Ammon's horn (tissue), 1 donor: ENCODE measurements at places on chromosomes 5 and 9.

DNA sequence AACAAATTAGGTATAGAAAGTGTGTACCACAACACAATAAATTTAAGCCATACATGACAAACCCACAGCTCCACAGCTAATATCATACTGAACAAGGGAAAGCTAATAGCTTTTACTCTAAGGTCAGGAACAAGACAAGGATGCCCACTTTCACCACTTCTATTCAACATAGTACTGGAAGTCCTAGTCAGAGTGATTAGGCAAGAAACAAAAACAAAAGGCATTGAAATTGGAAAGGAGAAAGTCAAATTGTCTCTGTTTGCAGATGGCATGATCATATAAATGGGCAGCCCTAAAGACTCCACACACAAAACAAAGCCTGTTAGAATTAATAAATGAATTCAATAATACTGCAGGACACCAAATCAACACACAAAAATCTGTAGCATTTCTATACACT is 548.8 kb downstream of the CTNND2 start:
- DNase-seq, result peak; percentile 51

DNA sequence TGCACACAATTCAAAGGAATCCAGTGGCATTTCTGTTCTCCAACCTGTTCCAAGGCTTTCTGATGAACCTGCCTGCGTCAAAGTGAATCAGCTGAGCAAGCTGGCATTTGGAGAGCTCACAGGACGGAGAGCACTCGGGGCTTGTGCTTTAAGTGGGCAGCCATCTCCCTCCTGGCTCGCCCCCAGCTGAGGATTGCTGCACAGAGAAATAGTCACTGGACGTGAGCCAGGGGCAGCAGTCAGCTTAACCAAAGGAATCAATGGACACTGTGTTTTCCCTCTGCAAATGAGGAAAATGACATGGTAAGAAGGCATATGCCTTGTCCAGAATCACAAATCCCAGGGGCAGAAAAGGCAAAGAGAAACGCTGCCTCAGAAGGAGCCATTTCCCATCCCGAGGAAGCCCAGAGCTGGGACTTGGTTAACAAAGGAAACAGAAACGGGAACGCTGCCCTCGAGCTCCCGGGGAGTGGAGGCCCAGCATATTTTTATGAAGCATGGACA is 299.4 kb downstream of the ZSWIM6 start:
- peak; percentile 93 for DNase-seq

DNA sequence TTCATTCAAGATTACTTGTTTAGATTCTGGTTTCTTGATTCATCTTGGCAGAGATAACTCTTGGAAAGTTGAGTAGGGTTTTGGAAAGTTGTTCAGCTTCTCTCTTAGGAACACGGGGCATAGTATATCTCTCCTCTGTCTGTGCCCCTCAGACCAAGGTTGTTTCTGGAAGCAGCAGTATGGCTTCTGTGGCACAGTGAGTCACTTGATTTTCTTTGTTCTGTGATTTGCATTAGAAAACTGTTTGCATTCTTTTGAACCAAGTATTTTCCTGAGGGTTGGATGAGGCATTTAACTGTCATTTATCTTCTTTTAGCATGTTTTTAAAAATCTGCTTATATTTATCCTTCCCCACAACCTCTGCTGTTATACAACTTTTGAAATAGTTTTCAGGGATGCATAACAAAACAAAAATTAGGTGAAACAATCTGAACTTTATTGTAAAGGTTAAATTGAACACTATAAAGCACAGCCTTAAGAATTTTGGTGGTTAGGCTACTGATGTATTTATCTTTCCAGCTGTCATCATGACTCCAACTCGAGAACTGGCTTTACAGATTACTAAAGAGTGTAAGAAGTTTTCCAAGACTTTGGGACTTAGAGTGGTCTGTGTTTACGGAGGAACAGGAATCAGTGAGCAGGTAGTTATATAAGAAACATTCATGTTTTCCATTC is 26.5 kb downstream of the DDX46 start:
- no peak for DNase-seq

DNA sequence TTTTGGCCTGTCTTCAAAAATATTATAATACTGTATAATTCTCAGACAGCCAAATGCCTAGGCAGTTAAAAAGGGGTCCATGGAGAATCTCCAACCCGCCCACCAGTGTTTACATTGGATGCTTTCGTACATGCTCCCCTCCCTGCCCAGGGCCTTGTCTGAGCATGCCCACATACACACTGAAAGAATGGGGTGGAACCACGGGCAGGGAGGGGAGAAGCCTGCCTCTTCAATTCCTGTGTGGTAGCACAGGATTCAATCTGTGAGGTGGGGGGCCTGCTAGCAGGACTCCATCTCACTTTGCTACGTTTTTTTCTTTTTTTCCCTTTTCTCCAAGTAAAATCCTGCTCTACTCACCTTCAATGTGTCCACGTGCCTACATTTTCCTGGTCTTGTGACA is 314.7 kb upstream of the GRAMD2B start:
- no peak for DNase-seq

DNA sequence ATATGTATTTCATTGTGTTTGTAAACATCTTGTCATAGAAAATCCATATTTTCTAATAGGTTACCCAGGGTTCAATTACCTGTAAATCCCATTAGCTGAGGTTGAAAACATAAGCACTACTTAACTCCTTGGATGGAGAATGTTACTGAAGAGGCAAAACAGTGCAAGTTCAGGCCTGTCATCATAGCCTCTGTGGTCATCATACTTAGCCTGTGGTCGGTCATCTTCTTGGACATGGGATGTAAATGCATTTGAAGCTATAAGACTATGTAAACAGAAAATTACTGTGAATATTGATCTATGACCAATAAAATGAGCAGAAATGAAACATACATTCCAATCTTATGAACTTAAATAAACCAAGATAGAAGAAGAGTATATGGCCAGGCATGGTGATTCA is 164.7 kb downstream of the CHSY3 start:
- DNase-seq, result no peak

DNA sequence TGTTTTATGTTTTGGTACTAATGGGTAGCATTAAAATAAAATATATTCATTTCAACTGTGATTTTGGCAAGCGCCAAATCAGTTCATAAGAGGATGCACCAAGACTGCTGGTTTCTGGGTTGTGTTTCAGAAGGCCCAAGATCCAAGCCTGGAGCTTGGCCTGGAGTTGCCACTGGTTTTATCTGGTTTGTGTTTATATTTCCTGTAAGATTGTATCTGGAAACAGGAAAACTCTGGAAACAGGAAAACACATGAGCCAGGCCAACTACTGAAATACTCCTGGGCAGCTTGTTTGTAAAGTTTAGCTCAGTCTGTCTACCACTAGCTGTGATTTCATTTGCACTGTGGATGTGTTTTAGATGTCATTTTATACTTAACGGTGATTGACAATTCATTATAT is 5.5 kb downstream of the FSTL4 start:
- DNase-seq, result no peak

- DNase-seq, result no peak
Measured at GRCh38 chr5:141685591-141685990, 3.6 kb upstream of the ARAP3 start.

- DNase-seq, result no peak
Measured at GRCh38 chr5:127375544-127376091, 85.0 kb downstream of the MEGF10 start.

DNA sequence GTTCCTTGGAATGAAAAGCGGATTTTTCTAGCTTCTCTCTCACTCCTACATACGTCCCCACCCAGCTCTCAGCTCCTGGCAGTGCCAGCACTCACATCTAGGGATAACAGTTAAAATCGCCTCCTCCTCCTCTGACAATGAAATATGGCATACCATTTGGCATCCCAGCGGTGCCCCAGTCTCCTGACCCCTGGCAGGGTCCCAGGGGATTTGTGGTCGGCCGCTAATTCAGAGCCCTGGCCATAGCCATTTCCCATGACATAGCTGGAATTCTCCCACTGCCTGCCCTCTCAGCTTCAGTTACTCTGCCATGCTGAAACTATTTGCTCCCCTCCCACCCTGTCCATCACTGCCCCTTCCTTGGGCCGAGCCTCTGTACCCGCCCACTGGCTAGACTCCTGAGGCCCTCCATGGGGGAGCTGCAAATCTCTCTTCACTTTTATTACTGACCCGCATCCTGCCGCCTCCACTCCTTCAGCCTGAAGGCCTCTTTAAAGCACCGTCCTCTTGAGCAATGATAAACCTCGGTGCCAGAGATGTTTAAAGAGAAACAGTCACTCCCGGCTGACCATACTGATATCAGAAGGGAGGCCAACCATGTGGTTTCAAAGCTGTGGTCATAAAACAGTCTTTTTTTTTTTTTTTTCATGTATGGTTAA is 139.8 kb downstream of the SLIT3 start:
- DNase-seq, result peak; percentile 22

DNA sequence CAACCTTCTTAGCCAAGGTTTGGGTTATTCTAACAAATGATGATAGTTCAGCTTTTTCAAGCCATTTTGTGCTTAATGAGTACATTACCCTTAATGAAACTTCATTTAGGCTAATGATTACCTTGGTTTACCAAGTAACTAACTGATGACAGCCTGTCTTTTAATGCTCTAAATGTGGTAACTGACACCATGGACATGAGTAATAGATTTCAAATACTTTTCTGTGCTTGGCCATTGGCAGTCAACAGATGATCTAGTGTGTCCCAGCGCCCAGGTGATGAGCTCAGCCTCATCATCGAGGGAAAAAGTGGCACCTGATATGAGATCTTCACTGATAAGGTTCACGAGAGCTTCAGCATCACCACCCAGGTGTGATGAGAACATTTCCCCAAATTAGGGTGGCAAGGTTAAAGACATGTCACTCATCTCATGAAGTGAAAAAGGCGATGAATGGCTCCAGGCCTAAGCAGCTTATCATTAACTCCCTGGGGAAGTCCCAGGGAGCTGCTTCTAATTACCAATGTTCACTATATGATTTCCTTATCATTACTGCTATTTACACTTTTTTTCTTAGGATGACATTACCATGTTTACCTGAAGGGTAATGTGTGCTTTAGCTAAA is 296.0 kb downstream of the SPOCK1 start:
- DNase-seq, result no peak

DNA sequence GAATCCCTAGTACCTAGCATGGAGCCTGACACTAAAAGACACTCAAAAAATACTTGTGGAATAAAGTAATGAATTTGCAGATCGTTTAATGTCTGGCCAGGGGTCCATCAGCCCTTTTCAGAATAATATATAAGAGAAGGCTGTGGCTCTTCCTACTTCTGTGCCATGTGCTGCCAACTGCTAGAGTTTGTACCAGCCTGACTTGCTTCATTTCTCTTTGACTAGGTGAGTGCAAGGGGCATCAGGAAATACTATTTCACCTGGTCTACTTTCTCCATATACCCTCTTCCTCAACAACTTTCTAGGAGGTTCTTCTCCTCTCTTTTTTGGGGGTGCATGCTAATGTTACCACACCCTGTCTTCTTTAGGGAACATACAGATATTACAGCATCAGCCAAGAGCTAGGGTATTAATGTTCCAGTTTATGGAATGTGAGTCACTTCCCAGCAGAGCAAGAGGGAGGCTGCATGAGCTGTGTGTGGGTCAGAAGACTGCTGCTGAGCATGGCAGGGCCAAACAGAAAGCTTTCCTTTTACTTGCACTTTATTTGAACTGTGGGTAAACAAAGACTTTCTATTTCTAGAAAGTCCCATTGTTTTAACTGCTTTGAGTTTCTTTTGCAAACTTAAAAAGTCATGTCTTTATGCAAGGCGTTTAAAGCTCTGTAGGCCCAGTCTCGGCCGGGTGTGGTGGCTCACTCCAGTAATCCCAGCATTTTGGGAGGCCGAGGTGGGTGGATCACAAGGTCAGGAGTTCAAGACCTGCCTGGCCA is 158.9 kb downstream of the ADAMTSL1 start:
- DNase-seq, result no peak

GRCh38 chr9:133735415-133735775 is 2.8 kb downstream of the SARDH start:
- DNase-seq, result no peak

GRCh38 chr5:3518051-3518450 is 77.6 kb upstream of the IRX1 start:
- DNase-seq, result no peak

- DNase-seq, result no peak
Measured at GRCh38 chr5:87120518-87121303, 147.0 kb upstream of the RASA1 start.

GRCh38 chr5:160378330-160378729 is 7.9 kb upstream of the C1QTNF2 start:
- DNase-seq, result no peak

DNA sequence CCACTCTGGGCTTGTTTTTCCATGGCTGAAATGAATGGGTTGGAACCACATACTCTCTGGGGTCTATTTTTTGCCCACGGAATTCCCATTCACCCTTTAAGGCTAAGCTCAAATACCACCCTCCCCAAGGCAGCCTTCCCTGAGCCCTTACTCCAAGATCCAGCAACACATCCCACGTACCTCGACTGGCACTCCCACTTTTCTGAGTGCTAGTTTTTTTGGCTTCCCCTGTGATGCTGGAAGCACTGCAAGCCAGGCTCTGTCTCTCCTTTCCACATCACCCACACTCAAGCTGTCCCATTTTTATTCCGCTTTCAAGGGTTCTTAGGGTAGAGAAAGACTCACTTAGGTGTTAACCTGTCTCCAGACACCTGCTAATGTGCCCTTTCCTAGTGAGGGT is 6.0 kb downstream of the ST6GALNAC6 start:
- DNase-seq, result peak; percentile 63

DNA sequence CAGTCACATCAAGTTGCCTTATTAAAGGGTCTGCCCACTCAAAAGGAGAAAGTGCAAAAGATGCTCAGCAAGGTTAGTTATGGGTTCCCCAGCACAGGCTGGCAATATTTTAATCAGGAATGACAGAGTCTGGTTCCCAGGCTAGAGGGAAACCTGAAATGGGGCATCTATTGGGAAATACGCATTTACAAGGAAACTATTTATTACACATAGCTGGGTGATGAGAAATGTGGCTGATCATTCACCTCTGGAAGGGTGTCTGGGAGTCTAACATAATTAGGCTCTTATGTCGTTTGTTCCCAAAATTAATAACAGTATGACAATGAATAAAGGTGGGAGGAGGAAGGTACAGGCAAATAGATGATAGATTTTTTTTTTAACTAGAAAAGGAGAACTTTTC is 314.7 kb downstream of the ENC1 start:
- DNase-seq, result no peak

DNA sequence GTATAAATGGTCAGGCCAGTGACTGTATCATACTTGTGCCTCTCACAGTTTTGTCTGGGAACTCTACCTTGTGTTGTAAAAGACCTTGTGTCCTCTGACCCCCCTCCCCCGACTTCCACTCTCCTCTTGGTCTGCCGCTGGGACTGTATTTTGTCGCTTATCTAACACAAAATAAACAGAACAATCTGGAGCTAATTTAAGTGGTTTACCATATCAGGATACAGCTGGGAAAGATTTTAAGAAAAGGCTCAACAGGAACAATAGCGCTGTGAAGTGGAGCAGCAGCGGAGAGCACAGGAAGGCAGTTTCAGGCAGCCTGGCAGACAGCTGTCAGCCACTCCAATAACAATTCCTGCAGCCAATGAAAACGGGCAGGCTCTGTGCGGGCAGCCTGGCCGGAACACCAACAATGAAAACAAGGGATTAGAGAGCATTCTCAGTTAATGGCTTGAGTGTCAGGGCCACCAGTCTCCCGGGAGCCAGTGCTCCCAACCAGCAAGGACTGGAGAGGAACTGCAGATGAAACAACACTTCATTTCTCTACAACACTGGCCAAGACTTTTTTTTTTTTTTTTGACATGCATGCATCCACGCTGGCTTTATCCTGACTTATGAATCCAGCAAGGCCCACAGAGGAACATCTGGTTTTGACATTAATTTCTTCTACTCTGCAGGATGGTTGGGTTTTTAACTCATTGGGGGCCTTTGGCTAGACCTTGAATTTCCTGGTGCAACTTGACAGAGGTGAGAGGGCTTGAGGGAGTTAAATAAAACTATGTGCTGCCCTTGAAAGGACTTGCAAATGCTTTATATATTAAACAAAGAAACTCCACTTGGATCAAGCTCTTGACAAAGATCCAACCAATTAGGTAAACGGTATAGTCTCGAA is 76.7 kb downstream of the ARSB start:
- DNase-seq, result peak; percentile 76
